Psoas muscle (tissue), 8 donors: ENCODE measurements at places on chromosomes 11 and 22. TPM values are rescaled to one million over a fixed set of nuclear protein-coding genes. Genes with fewer than 3 reads are reported as not detected.

Gene OR5B21
- total RNA-seq, result not detected

DNA sequence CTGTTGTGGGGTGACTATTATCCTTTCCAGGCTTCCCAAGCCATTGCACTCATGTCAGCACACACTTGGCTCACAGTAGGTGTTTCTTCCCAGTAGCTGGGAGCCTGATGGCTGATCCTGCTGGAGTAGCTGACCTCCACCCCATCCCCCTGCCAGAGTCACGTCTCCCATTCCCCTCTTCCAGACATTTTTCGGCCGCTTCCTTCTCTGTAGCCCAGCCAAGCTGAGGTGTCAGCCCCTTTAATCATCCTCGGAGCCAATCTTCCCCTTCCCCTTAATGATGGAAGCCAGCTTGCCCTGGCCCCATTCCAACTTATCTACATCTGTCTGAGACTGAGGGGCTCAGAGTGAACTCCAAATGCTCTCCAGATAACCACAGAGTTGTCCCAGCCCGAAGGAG lies 550.7 kb downstream of the MN1 start:
- no peak for DNase-seq

Gene NXPE4
- total RNA-seq, result not detected

DNA sequence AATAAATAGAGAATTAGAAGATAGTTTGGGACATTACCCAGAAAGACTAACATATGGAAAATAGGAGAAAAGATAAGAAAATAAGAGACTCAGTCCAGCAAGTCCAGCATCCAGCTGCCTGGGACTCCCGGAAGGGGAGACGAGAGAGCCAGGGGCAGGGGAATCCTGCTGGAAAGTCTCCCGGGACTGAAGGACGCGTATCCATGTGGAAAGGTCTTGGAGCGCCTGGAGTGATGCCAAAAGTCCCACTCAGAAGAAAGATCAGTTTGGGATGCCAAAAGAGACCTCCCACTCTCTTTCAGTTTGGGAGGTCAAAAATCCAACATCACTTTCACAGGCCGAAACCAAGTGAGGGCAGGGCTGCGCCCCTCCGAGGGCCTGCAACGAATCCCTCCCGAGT lies 30.7 kb downstream of the LRFN4 start:
- DNase-seq, result no peak

DNA sequence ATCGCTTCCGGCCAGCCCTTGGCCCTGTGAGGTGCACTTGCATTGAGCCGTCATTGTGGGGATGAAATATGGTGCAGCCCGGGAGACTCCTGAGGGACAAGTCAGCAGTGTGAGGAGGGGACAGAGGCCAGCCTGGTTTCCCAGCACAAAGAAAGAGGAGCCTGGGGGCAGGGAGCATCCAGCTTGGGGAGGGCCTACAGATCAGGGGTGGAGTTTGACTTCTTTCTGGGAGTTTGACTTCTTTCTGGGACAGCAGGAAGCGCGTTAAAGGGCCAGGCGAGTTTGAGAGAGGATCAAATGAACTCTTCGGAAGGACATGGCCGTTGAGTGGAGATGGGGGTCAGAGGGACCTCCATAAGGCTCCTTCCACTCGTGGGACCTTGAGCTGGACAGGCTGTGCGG lies 91.9 kb downstream of the LRRC32 start:
- peak; percentile 71 for DNase-seq

- DNase-seq, result peak; percentile 67
These were observed 26.0 kb downstream of the SLC22A6 start for GRCh38 chr11:62958547-62959421.

- no peak for DNase-seq
These were observed 19.2 kb upstream of the CASP12 start for GRCh38 chr11:104917271-104918112.
